Aorta (tissue), 5 donors: ENCODE measurements at places on chromosomes 4 and X. TPM values are rescaled to one million over a fixed set of nuclear protein-coding genes. Genes with fewer than 3 reads are reported as not detected.

The LNX1 gene
- total RNA-seq = 4.6 TPM

DNA sequence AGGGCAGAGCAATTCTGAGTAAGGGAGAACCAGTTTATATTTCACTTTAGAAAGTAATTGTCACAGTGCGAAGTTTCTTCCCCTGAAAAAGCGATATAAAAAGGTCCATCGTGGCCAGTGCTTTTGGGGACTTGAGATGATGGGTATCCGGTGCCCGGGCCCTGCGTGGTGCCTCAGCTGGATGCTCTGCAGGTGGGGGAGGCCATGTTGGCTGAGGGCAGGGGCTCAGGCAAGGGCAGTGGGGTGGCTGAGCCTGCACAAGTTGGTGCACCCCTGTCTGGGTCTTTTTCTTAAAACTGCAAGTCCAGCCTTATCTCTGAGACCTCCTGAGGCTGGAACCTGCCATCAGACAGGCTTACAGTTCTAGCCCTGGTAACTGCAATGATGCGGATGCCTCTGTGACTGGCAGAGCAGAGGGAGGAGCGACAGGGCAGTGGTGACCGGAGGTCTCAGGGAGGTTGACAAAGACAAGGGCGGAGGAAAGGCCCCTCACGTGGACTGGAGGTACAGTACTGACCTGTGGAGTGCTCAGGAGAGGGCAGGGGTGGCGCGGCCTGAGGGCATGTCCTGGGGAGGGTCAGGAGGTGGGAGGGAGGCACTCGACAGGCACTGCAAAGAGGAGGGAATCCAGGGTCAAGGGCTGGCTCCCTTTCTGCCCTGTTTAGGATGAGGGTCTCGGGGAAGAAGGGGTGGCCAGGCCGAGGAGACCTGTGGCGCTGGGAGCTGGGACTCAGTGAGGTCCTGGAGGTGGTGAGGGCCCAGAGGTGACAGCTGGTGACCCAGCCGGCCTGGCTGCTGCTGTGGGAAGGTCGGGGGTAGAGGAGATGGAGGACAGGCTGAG, 1.8 kb downstream of the RGS12 start:
- DNase-seq = peak; percentile 71

GRCh38 chr4:72077346-72077745, 45.5 kb downstream of the NPFFR2 start:
- no peak for DNase-seq

The RIBC1 gene
- 0.48 TPM for total RNA-seq

The MAEA gene
- 49.8 TPM for total RNA-seq

The RENBP gene
- 13.1 TPM for total RNA-seq

DNA sequence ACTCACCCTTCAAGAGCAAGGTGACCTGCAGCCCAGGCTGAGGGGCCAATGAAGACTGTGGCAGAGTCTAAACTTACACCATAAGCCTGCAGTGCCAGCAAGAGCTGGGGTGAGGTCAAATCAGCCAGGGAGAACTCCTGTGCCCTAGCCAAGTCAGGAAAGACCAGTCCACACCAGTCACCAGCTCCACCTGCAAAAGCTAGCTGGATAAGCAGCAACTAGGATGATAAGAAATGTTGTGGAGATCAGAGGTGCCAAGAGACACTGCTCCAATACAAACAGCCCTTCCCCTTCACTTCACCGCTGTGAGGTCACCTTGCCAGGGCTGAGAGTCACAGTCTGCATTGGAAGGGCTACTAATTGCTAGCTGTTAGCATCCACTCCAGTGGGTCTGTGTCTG, 31.3 kb downstream of the NIPAL1 start:
- DNase-seq = no peak

The ZNF630 gene
- total RNA-seq = 4.4 TPM
